ENCODE measurements at places on chromosomes 4 and X. TPM values are rescaled to one million over a fixed set of nuclear protein-coding genes. Genes with fewer than 3 reads are reported as not detected.

Gene P2RY10
- polyA plus RNA-seq: 0.46 TPM

Gene IRS4
- polyA plus RNA-seq: 1.8 TPM

Gene PPBP
- 40.9 TPM for polyA plus RNA-seq

Gene SHROOM4
- polyA plus RNA-seq: 9.1 TPM

Gene APLN
- polyA plus RNA-seq: 7.4 TPM

Gene SHISA3
- polyA plus RNA-seq: 86.2 TPM
